ENCODE measurements at places on chromosomes 3 and 15.

DNA sequence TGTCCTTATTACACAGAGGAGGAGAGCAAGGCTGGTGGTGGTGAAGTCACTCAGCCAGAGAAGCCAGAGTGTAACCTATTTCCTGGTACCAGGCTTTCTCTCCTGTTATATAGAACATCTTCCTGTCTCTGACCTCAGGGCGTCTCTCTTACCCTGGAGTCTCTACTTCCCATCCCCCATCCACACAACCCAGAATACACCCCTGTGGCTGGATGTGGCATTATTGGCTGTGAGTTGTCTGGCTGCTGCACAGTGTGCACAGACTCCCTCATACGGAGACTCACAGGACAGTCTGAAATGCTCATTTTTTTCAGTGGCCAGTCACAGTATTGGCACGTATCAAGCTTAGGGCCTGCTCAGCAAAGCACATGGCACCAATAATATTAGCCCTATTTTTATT, 8.6 kb downstream of the PODXL2 start:
- DNase-seq = no peak

GRCh38 chr15:25641361-25641760, 202.5 kb upstream of the UBE3A start:
- no peak for DNase-seq

- DNase-seq = no peak
These were observed 335.3 kb downstream of the CLSTN2 start for GRCh38 chr3:140270329-140270728.

DNA sequence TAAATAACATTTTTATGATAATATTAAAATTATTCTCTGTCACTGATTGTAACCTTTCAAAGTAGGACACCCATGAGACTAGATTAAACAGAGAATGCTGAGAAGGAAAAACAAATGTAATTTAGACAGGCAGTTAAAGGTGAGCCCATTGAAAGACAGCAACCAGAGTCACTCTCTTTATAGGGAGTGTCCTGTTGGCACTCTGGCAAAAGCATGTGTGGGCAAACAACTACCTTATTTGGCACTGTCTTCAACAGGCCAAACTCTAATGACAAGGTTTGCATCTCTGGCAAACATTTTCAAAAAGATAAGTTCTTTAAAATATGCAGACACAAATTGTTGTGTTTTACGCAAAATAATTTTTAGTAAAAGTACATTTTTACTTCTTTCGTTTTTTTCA, 29.8 kb downstream of the NFKBIZ start:
- no peak for DNase-seq

DNA sequence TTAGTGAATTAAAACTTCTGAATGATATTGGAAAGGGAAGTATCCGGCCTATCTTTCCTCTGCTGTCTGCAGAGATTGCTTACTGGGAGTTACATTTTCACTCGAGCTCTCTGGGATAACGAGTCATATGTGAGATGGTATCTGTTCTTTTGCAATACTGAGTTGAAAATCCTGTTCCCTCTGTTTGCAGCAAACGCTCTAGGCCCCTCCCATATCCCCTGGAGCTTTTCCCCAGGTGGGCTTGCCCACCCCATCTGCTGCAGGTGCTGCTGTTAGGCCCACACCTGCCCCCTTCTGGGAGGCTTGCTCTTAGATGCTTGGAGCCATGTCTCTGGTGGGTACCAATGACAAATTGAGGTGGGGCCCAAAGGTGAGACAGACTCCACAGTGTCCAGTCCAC, 42.7 kb upstream of the MTMR10 start:
- DNase-seq = no peak

DNA sequence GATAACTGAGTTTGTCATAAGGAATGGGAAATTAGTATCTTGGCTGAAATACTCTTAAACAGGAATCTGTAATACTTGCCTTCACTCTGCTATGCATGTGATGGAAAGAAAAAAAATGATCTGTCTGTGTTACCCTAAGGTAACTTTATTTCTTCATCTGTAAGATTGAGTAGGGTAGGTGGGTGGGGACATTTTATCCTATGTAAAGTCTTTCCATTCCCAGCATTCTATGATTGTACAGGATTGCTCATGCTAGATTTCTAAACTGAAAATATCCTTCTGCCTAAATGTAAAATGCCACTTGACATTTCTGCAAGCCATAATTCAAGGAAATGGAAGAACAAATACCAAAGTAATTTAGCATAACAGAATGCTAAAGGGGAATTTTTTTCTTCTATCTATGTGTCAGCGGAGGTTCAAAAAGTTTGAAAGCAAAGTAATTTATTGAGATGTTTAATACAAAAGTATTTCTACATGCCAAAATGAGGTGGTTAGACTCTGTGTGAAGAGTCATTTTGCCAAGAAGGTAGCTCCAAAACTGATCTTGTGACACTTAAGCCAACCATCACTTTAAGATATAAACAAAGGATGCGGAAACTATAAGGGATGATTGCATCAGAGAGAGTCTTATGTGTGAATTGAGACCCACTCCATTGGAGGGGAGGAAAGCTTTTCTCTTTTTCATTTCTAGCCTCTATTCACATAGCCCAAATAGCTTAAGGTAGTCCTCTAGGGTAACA, 46.6 kb upstream of the SERPINI2 start:
- DNase-seq = no peak

GRCh38 chr3:23385327-23385726, 182.2 kb downstream of the UBE2E2 start:
- no peak for DNase-seq

GRCh38 chr15:94015324-94015723, 216.0 kb upstream of the MCTP2 start:
- DNase-seq = no peak

- no peak for DNase-seq
These were observed 602.6 kb downstream of the PYDC2 start for GRCh38 chr3:192063570-192063969.

DNA sequence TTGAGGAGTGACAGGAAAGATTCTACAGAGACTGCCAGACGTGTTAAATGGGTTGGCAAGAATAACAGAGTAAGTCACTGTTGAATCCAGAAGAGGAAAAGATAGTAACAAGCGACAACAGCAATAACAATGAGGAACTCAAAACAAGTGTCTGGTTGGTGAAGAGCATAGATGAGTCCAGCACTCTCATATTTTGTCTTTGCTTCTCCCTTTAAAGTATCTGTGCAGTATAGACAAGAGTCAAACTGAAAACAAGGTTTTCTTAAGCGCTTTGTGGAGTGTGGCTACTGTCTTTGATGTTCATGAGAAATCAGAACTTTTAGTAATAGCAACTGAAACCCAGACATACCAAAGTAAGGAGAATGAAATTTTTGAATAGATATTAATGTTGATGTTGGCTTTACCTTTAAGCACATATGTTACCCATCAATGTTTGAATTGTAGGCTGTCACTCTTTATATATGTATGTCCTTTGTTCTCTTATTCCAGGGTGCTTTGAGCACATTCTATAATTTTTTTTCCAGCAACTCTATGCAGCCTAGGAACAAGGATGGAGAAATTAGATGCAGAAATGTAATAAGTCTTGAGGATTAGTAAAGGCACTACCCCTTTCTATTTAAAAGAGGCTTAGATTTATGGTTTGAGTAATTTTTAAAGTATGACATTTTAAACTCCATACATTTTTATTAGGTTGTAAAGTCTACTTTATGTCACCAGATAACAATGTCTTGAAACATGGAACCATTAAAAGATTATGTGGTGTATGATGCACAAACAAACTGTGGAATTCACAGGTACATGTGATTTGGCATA, 185.5 kb downstream of the NFKBIZ start:
- no peak for DNase-seq

GRCh38 chr15:25728816-25729215, 134.3 kb downstream of the ATP10A start:
- no peak for DNase-seq

- no peak for DNase-seq
These were observed 11.8 kb upstream of the MYO5A start for GRCh38 chr15:52540374-52541012.

- no peak for DNase-seq
These were observed 147.2 kb downstream of the EPHA6 start for GRCh38 chr3:96961576-96961975.

DNA sequence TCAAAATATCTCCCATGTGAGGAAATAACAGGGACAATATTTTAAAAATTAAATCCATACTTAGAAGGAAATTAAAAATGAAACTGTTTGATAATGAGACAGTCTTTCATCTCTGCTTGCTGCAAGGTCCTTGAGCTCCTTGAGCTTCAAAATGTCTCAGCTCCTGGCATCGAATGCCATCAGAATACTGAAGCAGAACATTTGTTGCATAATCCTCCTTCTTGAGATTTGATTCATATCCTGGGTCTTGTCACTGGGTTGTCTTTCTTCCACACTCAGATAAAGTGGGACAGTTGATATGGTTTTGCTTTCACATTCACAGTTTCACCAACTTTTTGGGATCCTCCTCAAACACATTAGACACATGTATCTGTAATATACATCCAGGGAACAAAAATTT, 27.8 kb downstream of the COL8A1 start:
- DNase-seq = no peak

DNA sequence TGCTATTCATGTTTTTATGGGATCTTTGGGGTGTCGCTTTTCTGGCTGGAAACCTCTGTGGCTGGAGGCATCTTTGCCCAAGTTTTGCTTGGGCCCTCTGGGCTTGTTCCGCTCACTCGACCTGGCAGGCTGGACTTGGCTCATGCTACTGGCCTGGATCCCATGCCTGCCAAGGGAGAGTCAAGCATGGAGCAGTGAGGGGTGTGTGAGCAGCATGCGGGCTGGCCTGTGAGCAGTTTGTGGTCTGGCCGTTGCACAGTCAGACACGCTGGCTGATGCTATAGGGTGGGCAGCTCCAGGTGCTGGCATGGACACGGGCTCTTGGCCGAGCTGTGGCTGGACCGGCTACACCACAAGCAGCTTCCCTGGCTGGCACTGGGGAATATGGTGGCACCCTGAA, 491.1 kb downstream of the AGBL1 start:
- DNase-seq = no peak

DNA sequence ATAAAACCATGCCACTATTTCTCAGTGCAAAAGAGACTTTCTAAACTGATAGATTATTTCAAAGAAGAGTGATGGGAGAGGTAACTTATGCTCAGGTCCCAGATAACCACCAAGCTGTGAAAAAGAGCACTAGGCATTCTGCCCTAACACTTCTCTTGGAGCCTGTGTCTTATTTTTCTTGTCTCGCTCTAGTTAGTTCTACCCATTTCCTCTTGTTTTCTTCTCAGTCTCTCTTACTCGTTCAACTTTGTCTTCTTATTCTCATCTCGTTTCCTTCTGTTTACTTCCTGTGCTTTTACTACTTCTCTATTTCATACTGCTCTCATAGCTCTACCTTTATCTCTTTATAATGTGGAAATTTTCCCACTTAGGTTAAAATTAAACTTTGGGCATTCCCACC, 91.8 kb upstream of the CGNL1 start:
- no peak for DNase-seq

DNA sequence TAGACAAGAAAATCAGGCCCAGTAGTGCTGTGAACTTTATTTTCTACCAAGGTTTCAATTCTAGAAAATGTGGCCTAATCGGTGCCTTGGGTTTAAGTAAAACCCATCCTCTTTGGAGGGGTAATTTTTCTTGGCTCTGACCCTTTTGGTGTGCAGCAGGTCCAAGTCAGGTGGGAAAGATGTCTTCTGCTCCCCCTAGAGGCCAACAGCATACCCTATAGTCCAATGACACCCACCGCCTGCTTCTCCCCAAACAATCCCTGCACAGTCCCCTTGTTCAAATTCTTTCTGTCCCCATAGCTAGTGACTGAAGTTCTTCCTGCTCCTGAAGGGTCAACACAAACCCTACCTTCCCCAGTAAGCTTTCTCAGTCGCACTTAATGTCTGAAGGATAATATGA, 261.8 kb upstream of the GOLGA6L4 start:
- no peak for DNase-seq

DNA sequence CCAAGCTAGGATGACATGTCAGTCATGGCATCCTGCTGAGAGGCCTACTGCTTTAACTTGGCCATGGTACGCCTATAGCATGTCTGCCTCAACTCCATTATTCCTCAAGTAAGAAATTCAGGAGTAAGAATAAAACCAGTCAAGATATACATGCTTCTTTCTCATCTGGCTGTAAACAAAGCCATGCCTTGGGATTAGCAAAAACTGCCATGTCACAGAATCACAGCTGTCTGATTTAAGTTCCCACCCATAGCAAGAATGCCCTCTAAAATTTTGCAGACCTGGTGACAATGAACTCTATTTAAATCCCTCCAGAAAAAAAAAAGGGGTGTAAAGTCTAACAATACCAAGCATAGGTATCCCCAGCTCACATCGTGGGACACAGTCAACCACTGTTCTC, 55.6 kb upstream of the ACAN start:
- no peak for DNase-seq

DNA sequence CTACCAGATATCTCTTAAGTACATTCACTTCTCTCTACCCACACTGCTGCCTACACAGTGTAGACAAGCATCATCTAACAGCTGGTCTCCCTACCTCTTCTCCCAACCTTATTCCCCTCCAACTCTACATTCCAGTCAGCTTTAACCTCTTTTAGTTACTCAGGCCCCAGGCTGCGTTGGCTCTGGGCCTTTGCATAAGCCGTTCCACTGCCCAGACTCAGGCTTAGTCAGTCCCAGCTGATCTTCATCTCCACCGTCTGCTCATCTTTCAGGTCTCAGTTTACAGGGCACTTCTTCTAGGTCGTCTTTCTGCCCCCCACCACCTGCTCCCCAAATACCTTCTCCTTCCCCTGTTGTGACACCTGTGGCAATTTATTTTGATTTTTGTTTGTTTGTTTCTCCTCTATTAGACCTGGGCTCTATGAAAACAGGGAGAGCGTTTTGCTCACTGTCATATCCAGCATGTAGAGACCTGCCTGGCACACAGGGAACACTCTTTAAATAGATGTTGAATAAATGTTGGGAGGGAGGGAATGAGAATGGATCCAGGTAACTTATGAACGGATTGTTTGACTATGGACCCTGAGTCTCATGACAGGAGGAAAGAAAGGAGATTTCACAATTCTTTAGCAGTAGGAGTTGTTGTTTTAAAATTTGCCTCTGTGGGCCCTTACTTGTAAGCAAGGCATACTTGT, 11.1 kb downstream of the SLC27A2 start:
- no peak for DNase-seq

DNA sequence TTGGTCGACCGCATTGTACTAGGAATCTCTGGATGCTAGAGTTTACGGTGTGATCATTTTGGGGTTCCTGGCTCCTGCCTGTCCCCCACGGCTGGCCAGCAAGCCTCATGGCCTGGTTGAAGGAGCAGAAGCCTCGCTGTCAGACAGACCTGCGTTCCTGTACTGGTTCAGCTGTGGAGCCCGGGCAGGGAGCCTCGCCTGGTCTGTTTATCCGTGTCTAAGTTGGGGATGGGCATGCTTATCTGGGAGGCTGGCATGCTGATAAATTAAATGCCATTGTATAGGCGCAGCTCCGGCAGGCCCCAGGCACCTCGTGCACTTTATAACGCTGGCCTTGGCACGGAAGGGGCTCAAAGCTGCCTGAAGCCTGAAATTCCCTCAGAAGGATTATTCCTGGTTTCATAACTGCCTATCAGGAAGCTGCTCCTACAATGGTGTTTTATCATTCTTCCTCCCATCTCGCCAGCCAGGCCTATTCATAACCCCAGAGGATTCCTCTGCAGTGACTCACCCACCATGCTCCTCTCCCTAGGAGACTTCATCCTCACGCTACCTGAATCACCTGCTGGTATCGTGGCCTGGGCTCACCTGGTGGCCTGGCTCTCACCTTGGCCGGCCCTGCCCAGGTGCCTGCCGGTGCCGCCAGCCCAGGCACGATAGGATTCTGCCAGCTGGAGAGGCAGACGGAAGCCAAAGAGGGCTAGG, 110.9 kb downstream of the ASB7 start:
- no peak for DNase-seq
